Aorta (tissue), 5 donors: ENCODE measurements at places on chromosomes 7 and 10. TPM values are rescaled to one million over a fixed set of nuclear protein-coding genes. Genes with fewer than 3 reads are reported as not detected.

Gene GHRHR
- 1.3 TPM for total RNA-seq

Gene PKD2L1
- total RNA-seq, result 0.71 TPM

- DNase-seq, result no peak
- H3K4me3 ChIP-seq, result no peak overlapping the region
- H3K4me1 ChIP-seq, result no peaks in the 10 kb centered on the region
- no peaks in the 10 kb centered on the region for H3K36me3 ChIP-seq
- H3K27ac ChIP-seq, result no peak overlapping the region
- H3K27me3 ChIP-seq, result no peaks in the 10 kb centered on the region
Observed at GRCh38 chr7:130789436-130789835, 55.4 kb upstream of the KLF14 start.

GRCh38 chr7:336810-337566 lies 47.0 kb downstream of the FOXL3 start:
- H3K4me3 ChIP-seq, result no peak overlapping the region
- H3K27me3 ChIP-seq, result no peaks in the 10 kb centered on the region
- H3K36me3 ChIP-seq, result no peaks in the 10 kb centered on the region
- H3K4me1 ChIP-seq, result no peaks in the 10 kb centered on the region

DNA sequence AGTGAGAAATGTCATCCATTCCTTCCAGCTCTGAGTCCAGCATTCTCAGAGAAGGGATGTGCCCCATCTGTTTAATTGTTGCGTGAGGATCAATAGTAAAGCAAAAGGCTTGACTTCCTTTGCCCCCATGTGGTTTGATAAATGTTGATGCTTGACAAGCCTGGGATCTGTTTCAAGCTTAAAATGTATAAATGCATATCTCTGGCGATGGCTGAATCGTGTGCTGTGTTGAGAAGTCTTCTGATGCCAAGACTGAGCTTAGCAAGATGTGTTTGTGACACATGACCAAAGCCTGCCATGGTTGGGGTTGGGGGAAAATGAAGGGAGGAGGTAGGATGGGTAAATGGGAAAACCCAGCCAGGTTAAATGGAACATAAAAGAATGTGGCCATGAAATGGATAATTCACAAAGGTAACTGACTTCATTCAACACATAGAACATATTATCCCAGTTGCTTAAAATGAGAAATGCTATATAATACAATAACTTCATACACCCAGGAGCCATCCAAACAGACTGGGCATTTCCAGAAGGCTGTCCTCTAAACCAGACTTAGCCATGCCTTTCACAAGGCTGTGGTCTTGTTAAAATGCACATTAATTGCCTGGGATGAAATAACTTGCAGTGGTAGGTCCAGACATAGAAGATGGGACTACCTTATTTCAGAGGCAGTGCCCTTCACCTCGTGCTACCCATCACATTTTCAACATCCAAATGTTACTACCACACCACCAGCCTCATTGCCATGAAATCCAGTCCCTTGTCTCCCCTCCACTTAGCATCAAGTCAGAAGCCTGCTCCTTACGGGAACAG lies 147.3 kb upstream of the PDE1C start:
- no peak for DNase-seq
- H3K27ac ChIP-seq, result no peak overlapping the region
- H3K4me1 ChIP-seq, result no peaks in the 10 kb centered on the region
- no peak overlapping the region for H3K4me3 ChIP-seq
- no peaks in the 10 kb centered on the region for H3K27me3 ChIP-seq
- no peaks in the 10 kb centered on the region for H3K36me3 ChIP-seq

DNA sequence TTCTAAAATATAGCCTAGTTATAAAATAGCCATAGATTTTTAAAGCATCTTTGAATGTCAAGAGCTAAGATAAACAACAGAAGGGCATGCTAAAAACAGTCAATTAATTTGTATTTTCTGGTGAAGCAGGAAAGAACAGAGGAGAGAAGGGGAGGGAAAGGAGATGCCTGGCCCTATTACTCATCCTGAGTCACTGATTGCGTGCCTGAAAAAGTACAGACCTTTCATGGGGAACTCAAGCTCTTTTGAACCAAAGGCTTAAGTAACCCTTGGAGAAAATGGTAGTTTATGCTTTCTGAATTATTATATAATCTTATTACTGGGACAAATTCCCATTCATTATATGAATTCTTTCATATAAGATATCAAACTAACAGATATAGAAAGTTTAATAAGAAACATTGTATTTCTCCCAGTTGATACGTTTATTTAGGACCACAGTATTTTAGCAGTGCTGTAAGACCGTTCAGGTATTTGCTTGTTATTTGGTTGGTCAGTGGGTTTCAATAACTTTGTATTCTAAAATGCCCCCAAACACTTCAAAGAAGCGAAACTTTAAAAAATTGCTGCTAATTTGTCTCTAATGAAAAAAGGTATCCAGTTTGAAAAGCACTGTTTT lies 151.3 kb downstream of the HGF start:
- H3K27me3 ChIP-seq, result no peaks in the 10 kb centered on the region
- no peaks in the 10 kb centered on the region for H3K36me3 ChIP-seq
- no peak overlapping the region for H3K4me3 ChIP-seq
